ENCODE measurements at places on chromosomes 7 and 10.

- H3K4me1 ChIP-seq: peaks cover 5% of the 10 kb centered on the region
- peaks cover 4% of the 10 kb centered on the region for H3K27me3 ChIP-seq
- H3K27ac ChIP-seq: no peak overlapping the region
- no peak overlapping the region for H3K4me3 ChIP-seq
These were observed 64.1 kb upstream of the INSIG1 start for GRCh38 chr7:155233311-155234157.

- no peak overlapping the region for H3K4me3 ChIP-seq
- DNase-seq: no peak
- H3K27me3 ChIP-seq: peaks cover 5% of the 10 kb centered on the region
- no peaks in the 10 kb centered on the region for H3K4me1 ChIP-seq
- no peaks in the 10 kb centered on the region for H3K36me3 ChIP-seq
These were observed 1120.7 kb downstream of the GATA3 start for GRCh38 chr10:9175200-9175599.

- H3K4me1 ChIP-seq: no peaks in the 10 kb centered on the region
- no peak overlapping the region for H3K4me3 ChIP-seq
- no peaks in the 10 kb centered on the region for H3K27me3 ChIP-seq
- DNase-seq: no peak
These were observed 20.6 kb upstream of the CABCOCO1 start for GRCh38 chr10:61642150-61642571.

DNA sequence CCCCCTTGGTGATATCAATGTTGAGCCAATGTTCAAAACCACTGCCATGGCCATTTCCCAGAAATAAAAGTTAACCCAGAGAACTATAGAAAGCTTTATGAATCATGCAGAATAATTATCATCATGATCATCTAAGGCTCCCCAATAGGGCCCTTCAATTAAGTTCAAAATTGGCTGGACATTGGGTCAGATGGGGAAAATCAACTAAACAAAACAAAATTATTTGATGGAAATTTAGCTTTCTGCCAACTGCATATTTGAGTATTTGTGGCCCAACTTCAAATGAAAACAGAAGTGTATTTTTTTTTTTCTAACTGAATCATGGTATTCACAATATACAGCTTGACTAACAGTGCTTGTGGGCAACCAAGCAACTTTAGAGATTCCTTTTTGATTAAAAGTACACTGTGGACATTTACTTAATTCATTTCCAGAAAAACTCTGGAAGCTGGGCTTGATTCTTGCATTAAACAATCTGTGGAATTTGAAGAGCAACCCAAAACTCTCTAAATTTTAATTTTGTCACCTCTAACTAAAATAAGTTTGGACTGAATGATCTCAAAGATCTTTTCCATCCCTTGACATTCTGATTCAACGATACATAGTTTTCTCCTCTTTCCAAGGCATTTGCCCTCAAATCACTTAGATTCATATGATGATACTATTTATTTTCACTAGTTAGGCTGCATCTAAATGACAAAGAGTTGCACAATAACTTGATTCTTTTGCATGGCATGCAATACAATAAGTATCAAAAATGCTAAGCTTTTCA is 203.2 kb downstream of the AHR start:
- no peak for DNase-seq
- no peak overlapping the region for H3K27ac ChIP-seq
- H3K4me3 ChIP-seq: no peak overlapping the region
- H3K4me1 ChIP-seq: no peaks in the 10 kb centered on the region

- H3K4me3 ChIP-seq: no peak overlapping the region
- H3K27me3 ChIP-seq: peaks cover 78% of the 10 kb centered on the region
- no peaks in the 10 kb centered on the region for H3K4me1 ChIP-seq
- no peak overlapping the region for H3K27ac ChIP-seq
These were observed 71.7 kb downstream of the RAMP3 start for GRCh38 chr7:45229156-45229920.

- no peaks in the 10 kb centered on the region for H3K4me1 ChIP-seq
- no peak for DNase-seq
- no peak overlapping the region for H3K27ac ChIP-seq
- no peaks in the 10 kb centered on the region for H3K36me3 ChIP-seq
These were observed 7.9 kb upstream of the FRAT1 start for GRCh38 chr10:97311111-97311626.

- no peak overlapping the region for H3K4me3 ChIP-seq
- H3K27me3 ChIP-seq: no peaks in the 10 kb centered on the region
- no peaks in the 10 kb centered on the region for H3K4me1 ChIP-seq
- no peak for DNase-seq
These were observed 12.0 kb upstream of the PRKCQ start for GRCh38 chr10:6592080-6592479.

GRCh38 chr7:43849047-43849446 is 20.3 kb downstream of the MRPS24 start:
- H3K27me3 ChIP-seq: peaks cover 18% of the 10 kb centered on the region
- H3K4me1 ChIP-seq: peaks cover 6% of the 10 kb centered on the region
- no peak overlapping the region for H3K4me3 ChIP-seq
- DNase-seq: no peak
- H3K36me3 ChIP-seq: no peaks in the 10 kb centered on the region
- H3K27ac ChIP-seq: no peak overlapping the region

DNA sequence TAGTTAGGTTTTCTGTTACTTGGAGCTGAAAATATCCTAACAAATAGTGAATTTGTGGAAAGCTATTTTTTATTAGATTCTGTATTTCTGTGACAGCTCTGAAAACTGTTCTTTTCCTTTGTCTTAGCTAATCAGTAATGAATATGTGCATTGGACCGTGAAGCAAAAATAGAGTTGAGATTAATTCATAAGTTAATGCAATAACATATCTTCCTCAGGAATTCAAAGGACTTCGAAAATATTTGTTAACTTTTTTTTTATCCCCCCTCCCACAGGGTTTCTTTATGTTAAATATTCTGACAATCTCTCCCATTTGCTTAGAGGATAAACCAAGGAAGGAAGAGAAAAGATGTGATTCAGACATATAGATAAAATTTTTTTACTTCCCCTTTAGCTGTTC is 101.4 kb downstream of the PODXL start:
- no peak overlapping the region for H3K4me3 ChIP-seq
- H3K27me3 ChIP-seq: no peaks in the 10 kb centered on the region
- H3K27ac ChIP-seq: no peak overlapping the region
- peaks cover 34% of the 10 kb centered on the region for H3K36me3 ChIP-seq
- H3K4me1 ChIP-seq: peaks cover 6% of the 10 kb centered on the region

All from stimulated activated naive B cell treated with anti-CD40 and anti-IgM and Interleukin-4, amounts not matched to agents 10 μg/mL and 1 μg/mL and 100 μg/mL, for 72 hours (primary cell).